ENCODE measurements at places on chromosomes 12 and 14.

- no peak for DNase-seq
These were observed 192.9 kb downstream of the NUAK1 start for GRCh38 chr12:105945880-105946279.

- no peak for DNase-seq
These were observed 3.1 kb upstream of the HPD start for GRCh38 chr12:121861636-121862254.

- DNase-seq = no peak
These were observed 111.7 kb downstream of the EFCAB11 start for GRCh38 chr14:89842837-89843236.

DNA sequence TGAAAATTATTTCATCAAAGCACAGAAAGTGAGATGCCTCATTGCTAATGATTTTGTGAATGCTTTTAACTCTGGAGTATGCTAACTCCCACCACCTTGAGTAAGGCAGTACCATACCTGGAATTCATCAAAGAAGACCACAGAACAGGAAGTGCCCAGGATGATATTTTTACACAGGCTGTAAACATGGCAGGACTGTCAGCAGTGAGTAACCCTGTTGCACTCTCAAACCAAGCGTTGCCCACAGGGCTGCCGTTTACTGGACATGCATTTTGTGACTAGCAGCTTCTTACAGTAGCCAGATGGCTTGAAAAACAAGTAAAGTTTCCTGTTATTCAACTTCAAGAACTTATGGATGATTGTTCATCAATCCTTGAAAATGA lies 42.4 kb downstream of the RALGAPA1 start:
- DNase-seq = no peak

DNA sequence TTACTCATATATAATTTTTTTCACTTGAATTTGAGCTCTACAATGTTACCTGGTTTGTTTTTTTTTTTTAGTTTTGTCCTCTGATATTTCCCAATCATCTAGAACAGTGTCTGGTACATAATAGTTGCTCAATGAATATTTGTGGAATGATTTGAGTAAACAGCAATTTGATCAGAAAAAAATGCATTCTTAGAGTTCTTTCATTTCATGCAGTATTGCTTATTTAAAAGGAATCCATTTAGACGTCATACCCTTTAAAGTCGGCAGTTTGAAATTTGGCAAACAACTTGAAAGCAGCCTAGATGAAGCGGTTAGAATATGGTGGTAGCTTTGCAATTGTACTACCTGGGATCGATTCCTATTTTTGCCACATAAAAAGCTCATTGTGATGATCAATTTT lies 140.0 kb downstream of the PDE3A start:
- no peak for DNase-seq

DNA sequence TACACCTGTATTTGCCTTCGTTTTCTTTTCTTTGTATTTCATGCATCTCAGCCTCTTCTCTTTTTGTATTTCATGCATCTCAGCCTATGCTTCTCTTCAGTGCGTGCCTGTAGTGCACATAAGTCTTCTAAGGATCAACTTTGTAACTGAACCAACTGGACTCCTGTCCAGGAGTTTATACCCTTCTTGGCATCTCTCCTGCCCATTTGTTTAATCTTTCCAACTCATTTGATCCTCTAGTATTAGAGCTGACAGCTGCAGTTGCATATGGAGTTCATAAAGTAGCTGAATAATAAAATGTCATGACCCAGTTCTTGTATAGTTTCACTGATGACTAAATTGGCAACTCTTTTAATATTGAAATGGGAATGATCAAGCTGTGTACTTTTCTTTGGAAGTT lies 89.7 kb downstream of the FGD4 start:
- DNase-seq = no peak

GRCh38 chr14:53896726-53897125 lies 59.9 kb downstream of the BMP4 start:
- no peak for DNase-seq

- no peak for DNase-seq
These were observed 3.8 kb downstream of the PTPN11 start for GRCh38 chr12:112422531-112422930.

DNA sequence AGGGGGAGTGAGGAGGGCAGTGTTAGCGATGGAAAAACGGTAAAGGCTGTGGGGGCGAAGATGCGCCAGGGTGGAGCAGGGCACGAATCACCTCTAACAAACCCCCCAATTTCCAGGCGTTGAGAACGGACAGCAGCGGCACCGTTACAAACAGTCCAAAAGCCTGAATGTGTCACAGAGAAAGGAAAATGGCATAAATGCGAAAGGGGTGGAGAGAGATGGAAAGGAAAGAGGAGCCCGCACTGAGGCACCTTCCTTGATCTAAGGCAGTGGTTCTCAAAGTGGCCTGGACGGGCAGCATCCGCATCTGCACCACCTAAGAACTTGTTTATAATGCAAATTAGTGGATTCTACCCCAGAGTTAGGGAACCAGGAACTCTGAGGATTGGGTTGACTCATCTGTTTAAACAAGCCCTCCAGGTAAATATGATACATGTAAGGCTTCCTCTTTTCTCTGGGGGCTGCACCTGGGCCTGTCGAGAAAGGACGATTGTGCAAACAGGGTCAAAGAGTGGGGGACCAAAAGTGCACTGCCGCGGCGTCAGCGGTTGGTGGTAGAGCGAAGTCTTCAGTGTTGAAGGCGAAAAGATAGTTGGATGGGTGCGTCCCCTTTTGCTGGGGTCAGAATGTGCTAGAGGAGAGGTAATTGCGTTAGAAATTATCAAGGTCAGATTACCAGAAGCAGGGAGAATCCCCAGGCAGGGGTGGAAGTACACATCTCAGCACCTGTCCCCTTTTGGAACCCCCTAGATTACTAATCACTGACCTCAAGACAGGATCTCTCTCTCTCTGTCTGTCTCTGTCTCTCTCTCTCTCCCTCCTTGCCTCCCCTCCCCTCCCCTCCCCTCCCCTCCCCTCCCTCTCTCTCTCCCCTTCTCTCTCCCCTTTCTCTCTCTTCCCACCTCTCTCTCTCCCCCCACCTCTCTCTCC lies 1.3 kb upstream of the KCNH5 start:
- DNase-seq = no peak

- DNase-seq = no peak
These were observed 410.3 kb downstream of the PCNX1 start for GRCh38 chr14:71317385-71318096.

GRCh38 chr14:35374263-35374712 lies 30.3 kb downstream of the NFKBIA start:
- no peak for DNase-seq

- DNase-seq = no peak
These were observed 42.6 kb upstream of the KRR1 start for GRCh38 chr12:75553836-75554555.

DNA sequence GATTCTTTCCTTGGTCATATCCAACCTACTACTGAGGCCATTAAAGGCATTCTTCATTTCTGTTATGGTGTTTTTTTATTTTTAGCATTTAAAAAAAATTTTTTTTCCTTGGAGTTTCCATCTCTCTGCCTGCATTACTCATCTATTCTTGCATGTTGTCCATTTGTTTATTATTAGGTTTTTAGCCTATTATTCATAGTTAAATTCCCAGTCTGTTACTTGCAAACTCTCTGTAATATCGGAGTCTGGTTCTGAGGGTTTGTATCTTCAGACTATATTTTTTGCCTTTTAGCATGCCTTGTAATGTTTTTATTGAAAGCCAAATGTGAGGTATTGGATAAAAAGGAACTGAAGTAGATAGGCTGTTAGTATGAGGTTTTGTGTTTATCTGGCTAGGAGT lies 284.3 kb downstream of the FUT8 start:
- no peak for DNase-seq

DNA sequence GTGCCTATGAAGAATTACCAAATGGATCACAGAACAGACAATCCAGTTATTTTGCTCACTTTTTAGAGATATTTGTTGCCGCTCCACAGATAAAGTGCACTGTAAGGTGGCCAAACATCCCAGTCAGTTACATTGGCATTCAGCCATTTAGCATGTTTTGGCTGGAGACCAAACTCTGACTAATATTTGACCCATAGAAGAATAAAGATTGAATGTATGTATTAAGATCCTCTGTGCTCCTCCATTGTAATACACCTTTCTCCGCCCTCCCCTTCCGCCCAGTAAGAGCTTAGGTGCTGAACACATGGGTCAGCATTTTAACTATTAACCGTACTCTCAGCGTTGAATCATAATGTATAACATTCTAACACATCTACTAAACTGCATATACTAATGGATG lies 163.4 kb downstream of the ANO6 start:
- no peak for DNase-seq

- DNase-seq = no peak
These were observed 199.2 kb upstream of the EEA1 start for GRCh38 chr12:93128332-93128707.

DNA sequence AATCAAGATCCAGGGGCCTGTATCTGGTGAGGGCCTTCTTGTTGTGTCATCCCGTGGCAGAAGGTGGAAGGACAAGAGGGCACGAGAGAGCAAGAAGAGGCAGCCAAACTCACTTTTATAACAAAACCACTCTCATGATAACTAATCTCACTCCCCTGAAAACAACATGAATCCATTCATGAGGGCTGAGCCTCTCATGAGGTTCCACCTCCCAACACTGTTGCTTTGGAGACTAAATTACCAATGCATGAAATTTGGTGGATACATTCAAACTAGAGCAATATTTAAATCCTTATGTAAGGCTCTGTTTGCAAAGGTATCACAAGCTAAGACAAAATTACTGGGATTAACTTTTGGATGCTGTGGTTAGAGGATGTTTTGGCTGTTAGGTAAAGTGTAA lies 470.1 kb upstream of the NOVA1 start:
- DNase-seq = no peak

DNA sequence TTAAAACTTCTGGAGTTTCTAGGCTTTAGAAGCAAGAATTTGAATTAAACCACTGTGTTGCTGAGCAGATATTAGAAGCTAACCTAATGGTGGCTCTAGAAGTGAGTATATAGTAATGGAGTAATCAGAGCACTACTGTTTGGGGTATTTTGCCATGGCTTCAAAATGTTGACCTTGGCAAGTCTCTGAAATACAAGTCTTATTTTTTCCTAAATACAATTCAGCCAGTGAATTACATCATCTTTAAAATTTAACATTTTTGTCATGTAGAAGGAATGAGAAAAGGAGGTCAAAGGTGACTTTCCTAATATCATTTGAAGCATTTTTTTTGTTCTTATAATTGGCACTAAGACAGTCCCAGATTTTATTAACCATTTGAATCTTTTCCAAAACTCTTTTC lies 25.2 kb downstream of the PMCH start:
- DNase-seq = no peak

- DNase-seq = no peak
These were observed 175.1 kb downstream of the CHST11 start for GRCh38 chr12:104631867-104632266.

- DNase-seq = no peak
These were observed 288.3 kb downstream of the TTC8 start for GRCh38 chr14:89112720-89113119.

DNA sequence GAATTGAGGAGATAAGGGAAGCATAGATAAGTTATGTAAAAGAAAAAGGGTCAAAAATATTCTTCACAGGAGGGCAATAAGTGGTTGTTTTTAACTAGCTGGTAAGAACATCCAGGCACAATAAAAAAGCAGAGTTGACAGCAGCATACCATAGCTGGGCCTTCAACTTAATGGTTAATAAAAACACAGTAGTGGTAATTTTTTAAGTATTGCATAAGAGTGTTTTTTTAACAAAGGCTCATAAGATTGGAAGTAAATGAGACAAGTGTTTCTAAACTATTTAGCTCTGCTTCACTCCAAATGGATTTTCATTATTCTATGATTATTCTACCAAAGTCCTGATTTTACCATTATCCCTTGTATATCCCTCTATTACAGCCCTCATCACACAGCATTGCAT lies 140.1 kb upstream of the TSPAN8 start:
- no peak for DNase-seq

DNA sequence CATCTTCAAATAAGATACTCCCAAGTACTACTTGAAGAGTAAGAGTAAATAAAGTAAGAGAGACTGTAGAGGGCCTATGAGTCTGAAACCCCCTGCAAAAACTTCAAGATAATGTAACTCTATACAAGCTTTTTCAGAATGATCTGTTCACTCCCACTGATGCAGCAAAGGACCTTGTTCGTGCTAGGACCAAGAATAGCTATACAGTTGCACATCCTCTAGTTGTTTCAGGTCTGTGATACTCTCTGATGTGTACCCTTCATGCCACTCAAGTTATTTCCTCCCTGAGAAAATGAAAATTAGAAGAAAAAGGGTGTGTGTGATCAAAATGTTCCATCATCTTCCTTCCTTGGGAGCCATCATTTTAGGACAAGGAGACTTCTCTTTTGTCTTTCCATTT lies 204.4 kb downstream of the ALX1 start:
- DNase-seq = no peak

- DNase-seq = no peak
These were observed 1016.2 kb downstream of the SLC6A15 start for GRCh38 chr12:83896416-83896815.

Data from stimulated activated CD8-positive, alpha-beta memory T cell treated with anti-CD3 and anti-CD28 coated beads, Interleukin-7, amount 100 ng/mL, for 4 hours (primary cell).